Stimulated activated CD4-positive, alpha-beta T cell treated with anti-CD3 and anti-CD28 coated beads, Interleukin-2, amount 100 ng/mL, for 24 hours (primary cell): ENCODE measurements at places on chromosomes 5 and 9.

DNA sequence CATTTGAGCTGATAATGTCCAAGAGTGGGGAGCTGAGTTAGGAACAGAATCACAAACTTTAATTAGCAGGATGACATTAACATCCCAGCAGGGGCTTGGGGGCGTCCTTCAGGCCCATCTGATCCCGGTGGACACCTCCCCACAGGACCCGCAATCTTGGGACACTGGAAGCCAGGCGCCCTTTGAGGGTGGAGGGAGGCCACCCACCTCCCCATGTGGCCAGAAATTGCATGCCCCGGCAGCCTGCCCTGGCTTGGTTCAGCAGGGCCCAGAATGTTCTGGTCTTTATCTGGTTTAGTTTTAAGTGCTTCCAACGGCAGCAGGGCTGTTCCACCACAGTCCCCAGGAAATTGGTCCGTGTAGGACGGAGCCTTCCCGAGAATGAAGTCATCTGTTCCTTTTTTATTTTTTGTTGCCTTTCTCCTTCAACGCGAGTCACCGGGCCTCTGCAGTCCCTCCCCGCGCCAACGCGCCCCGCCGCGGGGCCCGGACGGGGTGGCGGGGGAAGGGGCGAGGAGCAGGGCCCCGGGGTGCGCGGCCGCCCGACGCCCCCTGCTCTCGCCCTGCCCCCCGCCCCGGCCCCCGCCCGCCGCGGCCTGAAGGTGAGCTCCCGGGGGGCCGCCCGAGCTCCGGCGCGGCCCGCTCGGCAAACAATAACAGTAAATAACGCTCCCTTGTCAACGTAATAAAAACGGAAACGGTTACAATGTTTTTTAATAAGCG, 207.9 kb downstream of the C9orf50 start:
- peak; percentile 57 for DNase-seq

GRCh38 chr9:115597330-115597895, 479.5 kb upstream of the TNC start:
- DNase-seq: no peak

DNA sequence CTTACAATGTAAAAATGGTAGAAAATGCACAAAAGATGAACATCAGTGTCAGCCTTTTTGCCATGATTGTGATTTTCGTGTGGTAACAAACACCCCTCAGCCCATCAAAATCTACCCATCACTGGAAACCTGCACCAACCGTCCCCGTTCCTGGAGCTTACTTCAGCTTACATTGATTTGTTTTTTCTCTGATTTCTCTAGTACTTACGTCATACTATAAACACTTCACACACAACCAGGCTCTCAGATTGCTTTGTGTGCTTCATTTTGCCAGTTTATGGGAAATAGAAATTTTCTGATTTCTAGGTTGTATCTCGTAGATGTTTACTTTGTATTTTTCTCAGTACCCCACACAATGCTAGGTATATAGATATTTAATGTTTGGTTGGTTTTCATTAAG, 129.1 kb downstream of the RAB3C start:
- DNase-seq: no peak

GRCh38 chr5:134413046-134413445, 1.4 kb upstream of the CDKN2AIPNL start:
- no peak for DNase-seq

DNA sequence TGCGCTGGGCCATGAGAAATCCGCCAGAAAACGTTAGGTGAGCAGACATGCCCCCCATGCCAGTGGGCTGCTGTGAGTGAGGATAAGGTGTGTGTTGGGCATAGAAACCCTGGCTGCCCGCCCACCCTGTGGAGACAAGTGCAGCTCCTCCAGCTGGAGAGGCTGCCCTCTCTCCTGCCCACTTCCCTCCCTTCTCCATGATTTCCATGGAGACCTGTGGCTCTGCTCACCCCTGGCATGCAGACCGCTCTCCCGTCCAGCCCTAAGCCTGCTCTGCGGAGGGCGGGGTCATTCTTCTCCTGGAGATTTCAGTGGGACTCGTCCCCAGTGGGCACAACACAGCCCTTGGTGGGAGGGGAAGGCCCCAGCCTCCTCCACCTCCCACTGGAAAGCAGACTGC, 133.0 kb upstream of the FAM120A start:
- no peak for DNase-seq

DNA sequence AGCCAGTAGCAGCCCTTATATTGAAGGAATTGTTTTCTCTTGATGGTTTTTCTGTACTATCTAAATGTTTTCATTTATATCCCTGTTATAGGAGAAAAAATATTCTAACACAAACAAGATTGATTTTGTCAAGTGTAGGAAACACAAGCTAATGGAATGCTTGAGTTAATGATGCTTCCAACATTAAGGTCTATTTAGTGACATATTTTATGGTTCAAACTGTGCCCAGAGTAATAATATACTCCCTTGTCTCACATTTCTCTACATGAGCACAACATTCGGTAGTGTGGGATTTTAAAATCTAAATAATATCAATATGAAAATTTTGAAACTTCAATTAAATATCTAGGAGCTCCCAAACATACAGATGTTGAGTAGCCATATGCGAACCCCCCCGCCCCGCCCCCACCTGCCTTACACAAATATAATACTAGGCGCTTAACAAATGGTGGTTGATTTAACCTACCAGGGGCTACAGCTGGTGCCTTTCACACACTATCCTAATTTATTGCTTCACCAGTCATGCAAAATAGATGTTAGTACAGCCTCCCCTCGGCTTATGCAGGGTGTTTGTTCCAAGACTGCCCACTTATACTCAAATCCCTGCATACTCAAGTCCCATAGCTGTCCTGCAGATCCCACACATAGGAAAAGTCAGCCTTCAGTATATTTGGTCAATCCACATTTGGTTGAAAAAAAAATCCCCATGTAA, 124.1 kb upstream of the ACO1 start:
- no peak for DNase-seq

DNA sequence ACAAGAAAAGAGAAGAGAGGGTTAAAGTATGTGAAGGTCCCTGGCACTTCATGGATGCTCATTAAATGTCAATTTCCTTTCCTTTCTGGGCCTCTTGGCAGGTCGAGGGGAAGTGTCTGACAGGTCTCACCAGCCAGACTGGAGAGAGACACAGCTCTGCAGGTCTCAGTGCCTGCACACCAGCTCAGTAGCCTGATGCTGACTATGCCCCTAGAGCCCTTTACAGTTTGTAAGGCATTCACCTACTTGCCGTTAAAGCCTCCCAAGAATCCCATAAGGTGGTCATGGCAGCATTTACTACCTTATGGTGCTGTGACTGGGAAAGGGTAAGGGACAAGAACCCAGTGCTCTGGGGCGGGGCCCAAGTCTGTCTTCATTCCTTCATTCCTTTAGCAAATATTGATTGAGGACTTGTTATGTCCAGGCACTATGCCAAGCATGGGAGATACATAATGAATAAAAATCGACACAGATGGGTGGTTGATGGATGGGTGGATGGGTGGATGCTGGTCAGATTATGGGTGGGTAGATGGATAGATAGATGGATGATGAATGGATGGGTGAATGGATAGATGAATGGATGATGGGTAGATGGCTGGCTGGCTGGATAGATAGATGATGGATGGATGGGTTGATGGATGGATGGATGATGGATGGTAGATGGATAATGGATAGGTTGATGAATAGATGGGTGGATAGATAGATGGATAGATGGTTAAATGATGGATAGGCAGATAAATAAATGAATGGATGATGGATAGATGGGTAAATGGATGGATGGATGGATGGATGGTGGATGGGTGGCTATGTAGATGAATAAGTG, 21.3 kb upstream of the KIF12 start:
- no peak for DNase-seq

GRCh38 chr5:113269023-113269997, 165.5 kb downstream of the TSSK1B start:
- DNase-seq: no peak

DNA sequence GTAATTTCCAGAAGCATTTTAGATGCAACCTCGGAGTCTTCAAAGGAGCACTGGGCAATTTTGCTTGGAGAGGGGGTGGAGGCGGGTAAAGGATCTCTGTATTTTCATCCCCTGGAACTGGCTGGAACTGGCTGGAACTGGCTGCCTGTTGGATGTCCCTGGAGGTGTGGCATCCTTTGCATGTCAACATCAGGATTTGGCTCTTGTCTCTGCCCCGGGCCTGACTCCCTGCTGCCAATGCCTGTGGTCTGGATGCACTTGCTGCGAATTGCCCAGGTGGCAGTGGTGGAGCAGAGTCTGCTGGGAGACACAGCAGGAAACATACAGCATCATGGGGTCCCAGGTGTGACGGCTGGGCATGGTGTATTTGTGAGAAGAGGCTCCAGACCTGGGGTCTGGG, 391.3 kb downstream of the GADD45G start:
- DNase-seq: no peak

GRCh38 chr5:41482715-41483114, 27.7 kb downstream of the PLCXD3 start:
- DNase-seq: no peak

DNA sequence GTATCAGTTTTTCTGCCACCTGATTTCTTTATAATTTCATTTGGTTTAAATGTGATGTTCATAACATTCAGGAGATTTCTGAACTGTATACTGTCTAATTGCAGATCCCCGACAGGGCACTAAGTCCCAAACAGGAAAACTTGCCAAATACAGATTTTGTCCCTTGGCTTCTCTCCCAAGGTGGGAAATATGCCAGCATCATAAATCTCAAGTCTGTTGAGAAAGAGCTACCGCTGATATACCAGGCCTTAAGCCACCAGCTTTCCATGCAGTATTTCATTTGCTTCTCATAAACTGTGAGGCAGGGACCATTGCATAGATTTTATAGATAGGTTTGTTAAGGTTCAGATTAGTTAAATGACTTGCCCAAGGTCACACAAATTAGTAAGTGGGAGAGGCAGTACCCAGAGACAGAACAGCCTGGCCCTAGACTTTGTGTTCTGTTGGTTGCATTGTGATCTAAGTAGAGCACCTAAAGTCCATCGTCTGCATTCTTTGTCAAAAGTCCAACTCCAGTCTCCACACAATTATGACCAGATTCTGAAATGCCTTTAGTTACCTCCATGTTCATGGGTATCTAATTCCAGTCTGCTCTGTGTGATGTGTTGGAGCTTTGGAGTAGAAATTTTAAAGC, 16.2 kb downstream of the GPR21 start:
- no peak for DNase-seq

DNA sequence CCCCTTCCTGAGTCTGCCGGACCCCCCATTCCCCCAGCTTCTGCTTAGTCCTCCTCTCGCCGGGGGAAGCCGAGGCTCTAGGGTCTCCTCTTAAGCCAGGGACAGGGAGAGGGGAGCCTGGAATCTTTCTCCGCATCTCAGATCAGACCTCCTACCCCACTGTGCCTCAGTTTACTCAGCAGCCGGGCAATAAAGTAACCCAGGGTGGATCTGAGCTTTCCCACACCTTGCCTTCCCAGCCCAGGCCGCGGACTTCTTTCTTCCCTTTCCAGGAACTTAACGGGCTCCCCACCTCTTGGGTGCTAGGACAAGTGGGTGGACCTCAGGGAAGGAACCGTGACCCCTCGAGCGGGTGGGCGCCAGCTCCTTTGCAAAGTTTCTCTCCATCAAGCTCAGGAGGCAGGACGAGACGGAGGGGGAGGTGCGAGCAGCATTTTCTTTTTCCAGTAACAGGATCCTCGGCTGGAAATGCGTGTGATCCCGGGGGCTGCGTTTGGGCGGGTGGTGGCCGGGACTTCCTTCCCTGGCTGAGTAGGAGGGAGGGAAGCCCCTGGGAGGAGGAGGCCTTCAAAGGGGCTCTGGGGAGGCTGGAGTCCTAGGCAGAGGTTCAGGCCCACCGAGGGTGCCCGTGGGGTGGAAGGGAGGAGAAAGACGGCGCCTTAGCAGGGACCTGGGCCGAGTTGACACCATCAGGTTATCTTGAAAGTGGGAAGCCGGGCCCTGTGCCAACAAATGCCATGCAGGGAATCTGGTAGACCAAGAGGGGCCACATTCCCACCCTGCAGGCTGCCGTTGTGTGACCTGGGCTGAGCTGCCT, 795 bp downstream of the DAB2IP start:
- DNase-seq: no peak

- no peak for DNase-seq
These were observed 132.5 kb upstream of the PRSS3 start for GRCh38 chr9:33662871-33663270.

- DNase-seq: no peak
These were observed 962 bp upstream of the PKN3 start for GRCh38 chr9:128701227-128701854.

GRCh38 chr9:134669399-134669955, 27.9 kb downstream of the COL5A1 start:
- DNase-seq: no peak

DNA sequence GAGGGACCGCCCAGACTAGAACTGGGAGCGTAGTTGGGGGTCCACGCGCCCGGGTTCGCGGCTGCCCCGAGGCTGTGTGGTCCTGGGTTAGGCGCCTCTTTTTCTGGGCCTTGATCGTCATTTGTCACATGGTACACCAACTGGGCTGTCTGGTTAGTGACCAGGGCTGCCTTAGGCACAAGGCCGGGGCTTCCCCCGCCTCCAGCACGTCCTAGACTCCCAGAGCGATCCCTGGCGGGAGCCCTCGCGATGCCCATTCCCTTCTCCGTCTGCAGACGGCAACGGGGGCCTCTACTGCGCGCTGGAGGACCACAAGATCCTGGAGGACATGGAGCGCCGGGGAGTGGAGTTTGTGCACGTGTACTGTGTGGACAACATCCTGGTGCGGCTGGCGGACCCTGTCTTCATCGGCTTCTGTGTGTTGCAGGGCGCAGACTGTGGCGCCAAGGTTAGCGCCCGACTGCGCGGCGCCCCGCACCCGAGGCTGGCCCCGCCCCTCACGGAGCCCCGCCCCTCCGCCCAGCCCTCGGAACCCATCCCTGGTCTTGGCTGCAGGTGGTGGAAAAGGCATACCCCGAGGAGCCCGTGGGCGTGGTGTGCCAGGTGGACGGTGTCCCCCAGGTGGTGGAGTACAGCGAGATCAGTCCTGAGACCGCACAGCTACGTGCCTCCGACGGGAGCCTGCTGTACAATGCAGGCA, 1.5 kb downstream of the UAP1L1 start:
- no peak for DNase-seq

GRCh38 chr9:18109675-18110074, 364.3 kb upstream of the ADAMTSL1 start:
- no peak for DNase-seq

- no peak for DNase-seq
These were observed 132.3 kb downstream of the ADAMTSL1 start for GRCh38 chr9:18606281-18606680.

DNA sequence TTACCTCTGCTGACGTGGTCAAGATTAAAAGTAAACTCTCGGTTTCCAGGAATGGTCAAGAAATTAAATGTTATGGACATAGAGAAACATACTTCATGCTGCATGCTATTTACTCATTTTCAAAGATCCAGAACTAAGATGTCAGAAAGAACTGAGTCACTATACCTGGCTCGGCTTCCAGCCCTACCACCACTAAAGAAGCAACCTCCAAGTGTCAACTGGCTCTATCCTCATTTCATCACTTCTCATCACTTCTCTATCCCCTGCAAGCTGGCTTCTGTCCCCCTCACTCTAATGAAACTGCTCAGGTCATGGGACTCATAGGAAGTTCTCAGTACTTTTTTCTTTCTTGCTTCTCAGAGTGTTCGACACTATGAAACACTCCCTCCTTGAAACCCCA, 116.2 kb downstream of the CDK5RAP2 start:
- DNase-seq: no peak

- no peak for DNase-seq
These were observed 1342.0 kb upstream of the NUDT12 start for GRCh38 chr5:104904561-104904960.

GRCh38 chr9:88660611-88661010, 125.6 kb downstream of the NXNL2 start:
- DNase-seq: no peak

- no peak for DNase-seq
These were observed 65.1 kb downstream of the FBN2 start for GRCh38 chr5:128472919-128473318.
